Hematopoietic multipotent progenitor cell treated with erythropoietin and hydrocortisone succinate and interleukin-3 and kit ligand, for 17 days (in vitro differentiated cells): ENCODE measurements at places on chromosomes 12 and 14.
A peak's percentile ranks its signal among the peaks of the same experiment; 100 is the strongest.

GRCh38 chr12:116060764-116061163, 216.7 kb downstream of the MED13L start:
- peak; percentile 38 for DNase-seq

- no peak for DNase-seq
Observed at GRCh38 chr14:59664741-59665140, 88.1 kb upstream of the CCDC175 start.

- DNase-seq, result no peak
Observed at GRCh38 chr14:33930439-33930838, 20.4 kb downstream of the EGLN3 start.

GRCh38 chr12:5807090-5807414, 138.0 kb downstream of the ANO2 start:
- no peak for DNase-seq

DNA sequence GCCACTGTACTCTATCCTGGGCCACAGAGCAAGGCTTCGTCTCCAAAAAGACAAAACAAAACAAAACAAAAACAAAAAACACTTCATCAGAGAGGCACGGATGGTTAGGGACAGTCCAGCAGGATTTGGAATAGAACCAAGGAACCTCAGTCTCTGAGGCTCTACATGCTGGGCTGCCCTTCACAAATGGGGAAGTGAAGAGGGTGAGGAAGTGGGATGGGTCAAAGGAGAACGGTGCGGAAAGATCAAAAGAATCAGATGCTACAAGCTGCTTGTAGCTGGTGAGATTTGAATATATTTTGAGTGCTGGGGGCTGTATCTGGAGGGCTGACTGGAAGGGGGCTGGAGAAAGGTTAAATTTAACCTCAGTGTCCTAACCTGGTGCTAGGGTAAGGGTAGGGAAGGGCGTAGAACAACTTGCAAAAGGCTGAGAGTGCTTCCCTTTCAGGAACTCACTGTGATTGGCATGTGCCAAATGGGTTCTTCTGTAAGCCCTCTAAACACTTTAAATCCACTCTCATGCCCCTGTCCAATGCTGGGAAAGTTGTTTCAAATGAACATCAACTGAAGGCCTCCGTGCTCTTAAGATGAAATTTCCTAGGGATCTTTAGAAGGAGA, 4.6 kb downstream of the FOXJ2 start:
- no peak for DNase-seq

GRCh38 chr12:49051373-49051764, 9.2 kb downstream of the KMT2D start:
- no peak for DNase-seq

DNA sequence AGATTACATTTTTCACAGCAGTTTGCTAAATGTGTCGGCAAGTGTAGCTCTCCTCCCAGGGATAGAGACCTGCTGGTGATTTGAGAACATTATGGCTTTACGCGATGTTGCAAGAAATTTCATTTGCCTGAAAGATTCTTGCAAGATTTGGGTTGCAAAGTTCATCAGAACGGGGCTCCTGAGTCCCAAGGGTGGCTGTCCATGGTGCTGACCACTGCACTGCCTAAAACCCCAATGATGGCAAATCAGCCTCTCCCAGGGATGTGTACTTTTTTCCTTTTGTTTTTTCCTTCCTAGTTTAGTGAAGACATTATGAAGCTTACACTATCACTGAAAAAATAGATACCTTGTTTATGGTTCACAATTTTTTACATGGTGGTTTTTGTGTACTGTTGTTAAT, 85.4 kb downstream of the WSCD2 start:
- DNase-seq, result no peak

- DNase-seq, result no peak
Observed at GRCh38 chr14:61887628-61888027, 125.4 kb downstream of the SNAPC1 start.

DNA sequence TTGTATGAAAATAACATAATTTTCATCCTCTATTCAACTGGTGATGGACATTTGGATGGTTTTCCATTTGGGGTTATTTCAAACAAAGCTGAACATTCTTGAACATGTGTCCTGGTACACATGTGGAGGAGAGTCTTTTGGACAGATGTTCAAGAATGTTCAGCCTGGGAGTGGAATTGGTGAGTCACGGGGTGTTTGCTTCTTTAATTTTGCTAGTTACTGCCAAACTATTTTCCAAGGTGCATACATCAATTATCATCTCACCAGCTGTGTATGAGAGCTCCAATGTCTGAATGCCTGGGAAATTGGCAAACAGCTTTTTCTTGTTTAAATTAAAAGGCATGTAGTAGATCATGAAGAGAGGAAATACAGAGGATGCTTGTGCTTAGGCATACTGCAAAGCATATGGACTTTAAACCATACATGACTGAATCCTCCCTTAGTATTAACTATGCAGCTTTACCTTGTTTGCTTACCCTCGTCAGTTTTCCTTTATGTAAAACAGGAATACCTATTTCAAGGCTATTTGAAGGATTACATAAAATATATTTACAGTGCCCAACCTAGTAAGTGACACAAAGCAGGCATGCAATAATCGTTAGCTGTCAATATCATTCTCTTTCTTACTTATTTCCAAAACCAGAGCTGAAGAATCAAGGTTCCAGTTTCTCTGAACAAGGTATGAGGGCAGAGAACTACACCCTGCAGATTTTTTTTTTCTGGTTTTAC, 152.1 kb downstream of the ITPR2 start:
- DNase-seq, result no peak

DNA sequence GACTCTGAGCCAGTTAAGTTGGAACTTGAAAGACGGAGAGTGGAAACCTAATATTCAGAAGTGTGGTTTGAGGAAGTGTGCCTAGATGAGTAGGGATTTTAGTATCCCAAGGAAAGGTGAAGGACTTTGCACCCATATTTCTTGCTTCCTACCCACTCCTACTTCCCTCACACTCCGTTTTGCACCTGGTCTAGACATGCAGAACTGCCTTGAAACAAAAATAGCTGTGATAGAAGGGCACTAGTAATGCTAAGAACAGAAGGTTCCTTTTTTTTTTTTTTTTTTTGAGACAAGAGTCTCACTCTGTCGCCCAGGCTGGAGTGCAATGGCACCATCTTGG, 732 bp upstream of the ARF3 start:
- DNase-seq, result no peak

DNA sequence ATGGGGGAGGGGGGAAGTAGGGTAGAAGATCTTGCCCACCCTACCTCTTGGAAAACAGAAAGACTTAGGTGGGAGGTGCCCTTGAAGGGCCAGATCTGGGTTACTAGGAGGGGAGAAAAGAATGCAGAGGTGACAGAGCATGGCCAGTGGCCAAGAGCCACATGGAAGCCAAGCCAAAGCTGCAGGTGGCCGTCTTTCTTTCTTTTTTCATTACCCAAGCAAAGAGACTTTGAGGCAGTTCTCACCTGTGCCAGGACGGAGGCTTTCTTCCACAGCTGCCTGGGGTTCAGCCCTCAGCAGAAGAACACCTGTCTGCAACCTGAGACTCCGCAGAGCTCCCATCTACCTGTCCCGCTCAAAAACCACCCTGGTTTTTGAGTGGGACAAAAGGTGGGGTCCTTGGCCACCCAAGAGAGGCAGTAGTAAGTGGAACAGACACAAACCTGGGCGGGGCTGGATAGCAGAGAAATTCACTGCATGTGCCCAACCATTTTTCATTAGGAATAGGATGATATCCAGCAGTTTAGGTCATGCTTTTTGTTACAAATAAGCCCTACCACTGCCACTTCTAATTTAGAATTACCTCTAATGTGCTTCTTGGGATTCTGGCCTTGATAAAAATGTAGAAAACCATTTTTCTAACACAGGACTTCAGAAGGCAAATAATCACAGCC, 116.5 kb downstream of the DYRK2 start:
- DNase-seq, result no peak

GRCh38 chr14:91258011-91258618, 13.6 kb upstream of the GPR68 start:
- DNase-seq, result no peak

GRCh38 chr12:55258303-55258702, 13.9 kb downstream of the OR6C74 start:
- DNase-seq, result no peak

- no peak for DNase-seq
Observed at GRCh38 chr12:80716696-80717469, at the start of gene MYF5. Gene MYF5, plus strand, starts transcription at chr12:80716912. Its CDS starts 152 bp downstream, at chr12:80717064.

DNA sequence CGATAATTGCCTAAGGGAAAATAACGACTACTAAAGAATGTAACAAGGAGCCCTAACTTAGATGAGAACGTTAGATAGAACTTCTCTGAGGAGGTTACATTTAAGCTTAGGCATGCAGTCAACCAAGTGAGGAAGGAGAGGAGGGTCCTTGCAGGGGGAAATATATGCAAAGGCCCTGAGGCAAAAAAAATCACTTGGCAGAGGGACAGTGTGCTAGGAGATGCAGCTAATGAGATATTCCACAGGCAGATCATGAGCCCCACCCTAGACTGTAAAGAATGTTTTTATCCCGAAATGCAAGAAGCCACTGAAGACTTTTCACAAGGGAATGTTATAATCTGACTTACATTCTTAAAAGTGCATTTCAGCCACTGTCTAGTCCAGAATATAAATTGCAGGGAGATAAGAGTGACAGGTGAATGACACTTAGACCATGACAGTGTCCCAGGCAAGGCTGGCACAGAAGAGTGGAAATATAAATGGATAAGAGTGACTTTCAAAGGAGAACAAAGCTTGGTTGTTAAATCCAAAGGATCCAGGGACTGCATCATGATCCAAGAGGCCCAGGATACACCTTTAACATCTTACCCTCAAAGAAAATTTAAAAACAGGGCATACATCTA, 61.0 kb downstream of the PPM1H start:
- no peak for DNase-seq

DNA sequence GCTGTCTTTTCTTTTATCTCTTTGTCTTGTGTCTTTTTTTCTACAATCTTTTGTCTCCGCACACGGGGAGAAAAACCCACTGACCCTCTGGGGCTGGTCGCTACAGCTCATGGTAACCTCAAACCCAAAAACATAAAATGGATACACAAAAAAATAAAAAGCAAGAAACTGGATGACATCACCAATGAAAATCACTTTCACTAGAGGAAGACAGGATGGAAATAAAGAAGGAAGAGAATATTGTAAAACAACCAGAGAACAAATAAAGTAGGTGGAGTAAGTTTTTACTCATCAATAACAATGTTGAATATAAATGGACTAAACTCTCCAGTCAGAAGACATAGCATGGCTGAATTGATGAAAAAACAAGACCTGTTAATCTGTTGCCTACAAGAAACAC, 17.6 kb downstream of the MIPOL1 start:
- no peak for DNase-seq

DNA sequence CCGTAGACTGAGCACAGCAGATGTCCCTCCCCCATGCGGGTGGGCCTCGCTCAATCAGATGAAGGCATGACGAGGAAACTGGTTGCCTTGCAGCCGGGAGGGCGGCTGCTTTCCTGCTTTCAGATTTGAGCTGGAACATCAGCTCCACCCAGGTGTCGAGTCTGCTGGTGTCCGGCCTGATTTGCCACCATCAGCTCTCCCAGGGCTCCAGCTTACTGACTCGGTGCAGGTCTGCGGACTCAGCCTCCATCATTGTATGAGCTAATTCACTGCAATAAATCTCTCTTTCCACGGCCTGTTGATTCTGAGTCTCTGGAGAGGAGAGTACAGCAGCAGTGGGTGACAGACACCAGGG, 156.2 kb downstream of the KIF26A start:
- no peak for DNase-seq

- no peak for DNase-seq
Observed at GRCh38 chr14:96574633-96575632, 72.8 kb downstream of the PAPOLA start.

GRCh38 chr12:132804426-132804861, 24.2 kb downstream of the GOLGA3 start:
- DNase-seq, result no peak

GRCh38 chr12:53424626-53425514, 1.2 kb downstream of the AMHR2 start:
- DNase-seq, result peak; percentile 30

DNA sequence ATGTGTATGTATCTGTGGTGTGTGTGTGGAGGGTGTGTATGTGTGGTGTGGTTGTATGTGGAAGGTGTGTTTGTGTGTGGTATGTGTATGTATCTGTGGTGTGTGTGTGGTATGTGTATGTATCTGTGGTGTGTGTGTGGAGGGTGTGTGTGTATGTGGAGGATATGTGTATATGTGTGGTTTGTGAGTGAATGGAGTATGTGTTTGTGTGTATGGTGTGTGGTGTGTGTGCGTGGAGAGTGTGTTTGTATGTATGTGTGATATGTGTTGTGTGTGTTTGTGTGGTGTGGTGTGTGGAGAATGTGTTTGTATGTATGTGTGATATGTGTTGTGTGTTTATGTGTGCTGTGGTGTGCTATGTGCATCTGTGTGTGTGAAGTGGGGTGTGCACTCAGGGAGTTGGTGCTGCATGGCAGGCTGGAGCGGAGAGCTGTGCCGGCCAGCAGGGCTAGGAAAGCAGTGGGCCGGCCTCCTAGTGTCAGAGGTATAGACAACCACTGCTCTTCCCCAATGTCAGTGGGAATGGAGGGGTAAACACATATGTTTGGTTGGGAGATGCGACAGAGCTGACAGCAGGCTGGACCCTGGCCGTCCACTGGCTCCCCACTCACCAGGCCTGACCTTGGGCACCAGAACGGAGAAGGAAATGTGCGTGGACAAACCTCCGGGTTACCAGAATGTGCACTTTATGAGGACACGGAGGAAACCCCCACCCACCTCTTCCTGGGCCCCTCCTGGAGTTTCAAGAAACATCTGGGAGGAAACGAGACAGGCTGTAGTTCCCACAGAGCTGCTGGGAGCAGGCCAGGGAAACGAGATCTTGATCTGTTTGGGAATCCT, 60.7 kb downstream of the CLMN start:
- no peak for DNase-seq

GRCh38 chr12:50066402-50066801, 9.0 kb downstream of the ASIC1 start:
- no peak for DNase-seq

- DNase-seq, result no peak
Observed at GRCh38 chr12:27151479-27151878, 69.1 kb upstream of the C12orf71 start.

DNA sequence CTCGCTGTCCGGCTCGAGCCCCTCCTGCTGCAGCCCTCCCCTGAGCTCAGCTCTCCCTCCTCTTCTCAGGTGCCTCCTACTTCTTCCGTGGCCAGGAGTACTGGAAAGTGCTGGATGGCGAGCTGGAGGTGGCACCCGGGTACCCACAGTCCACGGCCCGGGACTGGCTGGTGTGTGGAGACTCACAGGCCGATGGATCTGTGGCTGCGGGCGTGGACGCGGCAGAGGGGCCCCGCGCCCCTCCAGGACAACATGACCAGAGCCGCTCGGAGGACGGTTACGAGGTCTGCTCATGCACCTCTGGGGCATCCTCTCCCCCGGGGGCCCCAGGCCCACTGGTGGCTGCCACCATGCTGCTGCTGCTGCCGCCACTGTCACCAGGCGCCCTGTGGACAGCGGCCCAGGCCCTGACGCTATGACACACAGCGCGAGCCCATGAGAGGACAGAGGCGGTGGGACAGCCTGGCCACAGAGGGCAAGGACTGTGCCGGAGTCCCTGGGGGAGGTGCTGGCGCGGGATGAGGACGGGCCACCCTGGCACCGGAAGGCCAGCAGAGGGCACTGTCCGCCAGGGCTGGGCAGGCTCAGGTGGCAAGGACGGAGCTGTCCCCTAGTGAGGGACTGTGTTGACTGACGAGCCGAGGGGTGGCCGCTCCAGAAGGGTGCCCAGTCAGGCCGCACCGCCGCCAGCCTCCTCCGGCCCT, 22.8 kb downstream of the MMP17 start:
- no peak for DNase-seq
